Type B pancreatic cell (in vitro differentiated cells): ENCODE measurements at places on chromosomes 5 and 9. TPM values are rescaled to one million over a fixed set of nuclear protein-coding genes. Genes with fewer than 3 reads are reported as not detected.

The PCDHB14 gene
- total RNA-seq: 3.1 and 3.7 TPM in 2 replicates

DNA sequence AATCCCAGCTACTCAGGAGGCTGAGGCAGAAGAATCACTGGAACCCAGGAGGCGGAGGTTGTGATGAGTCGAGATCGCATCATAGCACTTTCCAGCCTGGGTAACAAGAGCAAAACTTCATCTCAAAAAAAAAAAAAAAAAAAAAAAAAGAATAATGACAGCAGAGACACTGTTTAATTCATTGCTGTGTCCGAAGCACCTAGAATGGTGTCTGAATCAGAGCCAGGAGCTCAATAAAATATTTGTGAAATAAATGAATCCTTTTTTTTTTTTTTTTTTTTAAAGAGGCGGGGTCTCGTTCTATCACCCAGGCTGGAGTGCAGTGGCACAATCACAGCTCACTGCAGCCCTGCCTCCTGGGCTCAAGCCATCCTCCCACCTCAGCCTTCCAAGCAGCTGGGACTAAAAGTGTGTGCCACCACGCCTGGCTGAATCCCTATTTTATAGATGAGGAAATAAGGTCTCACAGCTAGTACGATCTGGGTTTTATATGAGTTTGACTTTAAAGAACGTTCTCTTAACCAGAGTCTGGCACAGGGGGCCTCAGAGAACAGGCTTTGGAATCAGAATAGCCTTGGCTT lies 47.8 kb downstream of the THOC3 start:
- DNase-seq: no peak

DNA sequence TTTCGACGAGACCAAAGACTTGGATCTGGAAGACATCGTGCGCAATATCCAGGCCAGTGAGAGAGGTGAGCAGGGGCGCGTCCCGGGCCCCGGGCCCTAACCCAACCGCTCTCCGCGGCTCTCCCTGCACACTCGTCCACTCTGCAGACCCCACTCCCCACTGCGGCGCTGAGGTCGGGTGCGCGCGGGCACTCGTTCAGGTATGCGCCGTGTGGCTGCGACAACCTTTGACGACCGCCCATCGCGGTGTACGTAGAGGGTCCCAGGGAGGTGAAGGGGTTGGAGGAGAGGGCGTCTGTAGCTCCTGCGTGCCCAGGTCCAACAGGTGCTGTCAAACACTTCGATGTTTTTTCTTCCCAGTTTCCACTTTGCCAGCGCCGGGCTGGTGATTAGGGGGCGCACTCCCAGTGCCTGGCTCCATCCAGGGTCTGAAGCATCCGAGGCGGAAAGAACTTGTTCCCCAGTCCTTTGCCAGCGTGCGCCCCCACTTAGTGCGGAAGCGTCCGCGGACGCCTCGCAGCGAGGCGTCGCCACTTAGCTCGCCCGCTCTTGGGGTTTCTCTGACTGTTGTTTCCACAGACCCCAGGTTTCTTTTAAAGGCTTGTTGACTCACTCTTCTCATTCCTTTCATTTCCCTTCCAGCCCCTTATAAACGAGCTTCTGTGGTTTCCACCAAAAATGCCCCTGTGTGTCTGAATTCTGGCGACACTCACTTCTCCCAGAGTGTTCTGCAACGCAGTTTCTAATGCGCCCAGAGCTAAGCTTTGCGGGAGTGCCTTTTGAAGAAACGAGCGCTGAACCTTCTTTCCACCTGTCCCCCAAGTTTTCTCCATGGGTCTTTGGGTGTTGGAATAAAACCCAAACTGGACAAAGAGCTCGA lies 1.6 kb downstream of the NPR3 start:
- DNase-seq: no peak

- no peak for DNase-seq
Measured at GRCh38 chr5:150278046-150278730, 11.4 kb downstream of the CAMK2A start.

- no peak for DNase-seq
Measured at GRCh38 chr9:33040792-33041431, 15.8 kb downstream of the DNAJA1 start.

DNA sequence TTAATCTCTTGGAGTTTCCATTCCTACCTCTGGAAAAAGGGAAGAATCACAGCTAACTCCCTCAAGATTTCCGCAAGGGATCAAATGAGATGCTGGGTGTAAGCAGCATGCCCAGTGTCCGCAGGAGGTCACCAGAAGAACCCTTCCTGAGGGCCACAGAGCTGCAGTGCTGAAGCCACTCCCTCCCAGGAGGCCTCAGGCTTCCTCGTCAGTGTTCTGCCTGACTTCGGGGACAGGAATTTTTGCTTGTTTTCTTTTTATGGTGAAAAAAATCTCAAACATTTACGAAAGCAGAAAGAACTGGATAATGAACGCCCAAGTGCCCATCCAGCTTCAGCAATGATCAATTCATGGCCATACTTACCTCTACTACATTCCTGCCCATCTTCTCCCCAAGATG lies 183.0 kb downstream of the CDK5RAP2 start:
- DNase-seq: no peak

DNA sequence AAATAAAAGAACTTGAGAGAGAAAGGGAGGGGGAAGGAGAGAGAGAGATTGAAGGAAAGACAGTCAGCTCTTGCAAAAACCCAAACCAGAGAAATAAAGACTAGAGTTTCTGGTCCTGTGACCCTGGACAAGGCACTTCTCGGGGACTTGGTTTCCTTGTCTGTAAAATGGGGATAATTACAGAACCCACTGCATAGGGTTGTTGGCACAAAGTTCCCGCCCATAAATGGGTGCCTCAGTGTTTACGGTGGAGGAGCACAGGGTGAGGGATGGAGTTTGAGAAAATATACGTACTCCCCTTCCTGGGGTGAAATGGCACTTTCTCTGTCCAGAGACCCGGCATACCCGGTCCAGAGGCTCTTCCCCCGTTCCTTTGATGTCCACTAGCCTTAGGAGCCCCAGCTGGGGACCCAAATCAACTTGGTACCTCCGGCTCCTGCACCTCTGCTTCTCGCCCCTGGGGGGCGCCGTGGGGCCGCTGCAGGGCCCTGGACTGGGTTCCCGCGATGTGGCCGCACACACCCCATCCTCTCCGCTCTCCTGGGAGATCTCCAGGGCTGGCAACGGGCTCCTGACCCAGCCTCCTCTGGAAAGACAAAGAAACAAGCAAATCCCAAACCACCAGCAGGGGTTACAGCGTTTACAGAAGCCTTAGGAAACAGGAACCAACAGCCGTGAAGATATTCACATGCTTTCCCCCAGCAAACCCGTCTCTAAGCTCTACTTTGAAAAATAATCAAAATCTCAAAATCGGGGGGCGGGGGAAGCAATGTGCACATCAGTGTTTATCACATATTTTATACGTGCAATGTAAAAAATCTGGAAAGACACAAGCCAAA lies 26.3 kb downstream of the PTGES start:
- DNase-seq: peak; percentile 80

GRCh38 chr5:39716532-39717028 lies 291.8 kb upstream of the DAB2 start:
- DNase-seq: no peak

DNA sequence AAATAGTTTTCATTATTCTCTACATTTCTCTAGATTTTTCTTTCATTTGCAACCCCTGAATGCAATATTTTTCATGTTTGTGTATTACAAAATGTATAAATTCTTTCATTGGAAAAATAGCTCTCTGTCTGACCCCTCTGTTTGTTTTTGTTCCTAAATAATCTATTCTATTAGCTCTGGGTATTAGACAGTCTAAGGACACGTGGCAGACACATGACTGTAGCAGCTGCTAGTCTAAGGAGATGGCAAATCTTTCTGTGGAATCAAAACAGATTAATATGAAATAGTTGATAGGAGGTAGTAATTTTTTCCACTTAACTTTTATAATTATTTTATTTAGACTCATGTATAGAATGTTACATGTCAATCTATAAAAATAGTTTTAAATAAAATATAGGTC lies 21.4 kb upstream of the SPATA9 start:
- no peak for DNase-seq

The LCNL1 gene
- not detected in 2 replicates for total RNA-seq

The PCDHB8 gene
- 0.99 and 3.9 TPM in 2 replicates for total RNA-seq

GRCh38 chr5:1868886-1869475 lies 13.7 kb downstream of the IRX4 start:
- no peak for DNase-seq

- no peak for DNase-seq
Measured at GRCh38 chr9:77876091-77876490, 155.5 kb downstream of the GNAQ start.

- no peak for DNase-seq
Measured at GRCh38 chr5:89595056-89595455, 712.1 kb upstream of the MEF2C start.

DNA sequence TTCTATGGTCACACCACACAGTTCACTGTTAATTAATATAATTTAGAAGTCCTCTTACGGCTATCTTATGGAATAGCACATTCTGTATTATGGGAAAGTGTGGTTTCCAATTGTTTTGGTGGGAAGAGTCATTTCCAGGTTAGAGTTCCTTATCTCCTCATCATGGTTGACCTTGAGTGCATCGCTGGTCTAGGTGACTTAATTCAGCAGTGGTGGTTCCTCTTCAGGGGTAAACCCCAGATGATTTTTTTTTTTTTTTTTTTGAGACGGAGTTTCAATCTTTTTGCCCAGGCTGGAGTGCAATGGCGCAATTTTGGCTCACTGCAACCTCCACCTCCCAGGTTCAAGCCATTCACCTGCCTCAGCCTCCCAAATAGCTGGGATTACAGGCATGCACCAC lies 106.9 kb downstream of the UGCG start:
- DNase-seq: no peak

The PDE4D gene
- 37.4 and 50.0 TPM in 2 replicates for total RNA-seq

The PCDHB4 gene
- total RNA-seq: 1.3 and 2.7 TPM in 2 replicates

GRCh38 chr5:172765766-172766286 lies 5.2 kb downstream of the DUSP1 start:
- DNase-seq: no peak
